CD4-positive, alpha-beta T cell (primary cell): ENCODE measurements at places on chromosomes 11 and 22. TPM values are rescaled to one million over a fixed set of nuclear protein-coding genes. Genes with fewer than 3 reads are reported as not detected.

DNA sequence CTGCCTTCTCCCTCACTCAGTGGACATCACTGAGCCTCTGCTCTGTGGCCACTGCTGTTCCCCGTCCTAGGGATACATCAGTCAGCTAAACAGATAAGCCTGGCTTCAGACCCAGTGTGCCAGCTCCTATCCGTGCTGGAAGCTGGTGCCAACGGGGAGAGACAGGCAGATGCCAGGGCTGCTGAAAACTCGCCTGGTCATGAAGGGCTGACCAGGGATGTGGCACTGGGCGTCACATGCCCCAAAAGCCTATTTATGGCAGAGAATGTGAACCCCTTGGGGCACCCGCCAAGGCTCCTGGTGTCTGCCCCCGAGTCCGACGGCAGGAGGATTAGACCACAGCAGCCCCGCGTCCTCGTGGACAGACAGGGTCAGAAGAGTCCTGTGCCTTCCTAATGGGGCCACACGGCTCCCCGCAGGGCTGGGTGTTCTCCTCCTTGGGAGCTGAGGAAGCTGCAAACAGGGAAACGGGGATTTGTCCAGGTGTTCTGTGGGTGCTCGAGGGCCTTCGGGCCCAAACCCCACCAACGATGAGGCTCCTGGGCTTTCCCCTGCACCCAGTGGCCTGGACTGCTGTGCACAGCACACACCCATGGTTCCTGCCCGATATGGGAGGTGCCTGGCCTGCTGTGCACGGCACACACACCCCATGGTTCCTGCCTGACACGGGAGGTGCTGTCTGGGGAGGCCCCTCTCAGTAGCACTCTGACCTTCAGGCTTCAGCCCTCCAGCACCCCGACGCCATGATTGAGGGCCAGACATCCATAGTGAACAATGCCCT lies 19.9 kb downstream of the ANO1 start:
- H3K4me3 ChIP-seq, result no peak overlapping the region
- H3K27ac ChIP-seq, result no peak overlapping the region
- H3K27me3 ChIP-seq, result no peaks in the 10 kb centered on the region
- H3K36me3 ChIP-seq, result no peaks in the 10 kb centered on the region

- H3K27me3 ChIP-seq, result no peaks in the 10 kb centered on the region
- no peak overlapping the region for H3K4me3 ChIP-seq
- peaks cover 23% of the 10 kb centered on the region for H3K36me3 ChIP-seq
- peaks cover 11% of the 10 kb centered on the region for H3K4me1 ChIP-seq
- H3K27ac ChIP-seq, result no peak overlapping the region
Observed at GRCh38 chr11:116890193-116890592, 52.8 kb upstream of the APOA1 start.

DNA sequence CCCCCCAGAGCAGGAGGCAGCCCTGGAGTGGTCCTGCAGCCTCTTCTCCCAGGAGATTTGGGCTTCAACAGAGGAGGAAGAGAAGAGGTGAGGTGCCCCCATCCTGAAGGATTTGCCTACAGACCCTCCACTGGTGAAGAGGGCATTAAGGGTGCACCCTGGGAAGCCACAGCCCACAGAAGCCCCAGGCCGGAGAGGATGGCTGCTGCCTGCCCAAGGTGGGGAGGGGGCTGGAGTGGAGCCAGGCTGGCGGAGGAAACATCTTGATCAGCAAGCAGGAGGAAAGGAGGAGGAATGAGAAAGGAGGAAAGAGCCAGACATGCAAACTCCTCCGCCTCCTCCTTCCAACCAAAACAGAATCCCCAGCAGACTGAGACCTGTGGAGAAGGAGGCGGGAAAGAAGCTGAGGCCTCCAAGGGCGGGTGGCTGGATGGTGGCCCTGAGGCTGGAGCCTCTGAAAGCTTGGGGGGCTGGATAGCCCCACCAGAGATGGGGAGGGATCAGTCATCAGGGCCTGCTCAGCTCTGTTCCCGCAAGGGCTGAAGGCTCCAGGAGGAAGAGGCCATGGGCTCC lies 31.3 kb downstream of the ARRB1 start:
- H3K4me3 ChIP-seq, result no peak overlapping the region
- peaks cover 29% of the 10 kb centered on the region for H3K4me1 ChIP-seq
- H3K36me3 ChIP-seq, result peaks cover 4% of the 10 kb centered on the region

DNA sequence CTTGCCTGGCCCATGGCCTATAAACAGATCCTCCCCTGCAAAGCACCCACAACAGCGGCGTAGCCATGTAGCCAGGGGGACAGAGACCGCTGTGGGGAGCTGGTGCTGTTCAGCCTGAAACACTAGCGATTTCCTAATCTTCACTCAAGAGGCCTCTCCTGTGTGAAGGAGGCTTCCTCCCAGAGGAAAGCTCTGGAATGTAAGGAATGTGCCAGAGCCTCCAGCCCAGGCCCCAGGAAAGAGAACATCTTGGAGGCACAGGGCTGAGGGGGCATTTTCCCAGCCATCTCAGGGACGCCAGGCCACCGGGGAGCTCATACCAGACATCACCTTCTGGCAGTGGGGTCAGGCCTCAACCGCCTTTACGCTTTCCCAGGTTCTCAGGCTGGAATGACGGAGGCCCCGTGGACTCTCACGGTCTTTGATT lies 24.0 kb downstream of the MIAT start:
- no peaks in the 10 kb centered on the region for H3K27me3 ChIP-seq
- no peak for DNase-seq
- peaks cover 52% of the 10 kb centered on the region for H3K4me1 ChIP-seq
- no peak overlapping the region for H3K4me3 ChIP-seq

- H3K4me3 ChIP-seq, result no peak overlapping the region
- no peaks in the 10 kb centered on the region for H3K27me3 ChIP-seq
- H3K36me3 ChIP-seq, result peaks cover 36% of the 10 kb centered on the region
- DNase-seq, result no peak
- H3K4me1 ChIP-seq, result peaks cover 24% of the 10 kb centered on the region
- H3K27ac ChIP-seq, result no peak overlapping the region
Observed at GRCh38 chr11:47236482-47236881, 12.1 kb downstream of the ACP2 start.

DNA sequence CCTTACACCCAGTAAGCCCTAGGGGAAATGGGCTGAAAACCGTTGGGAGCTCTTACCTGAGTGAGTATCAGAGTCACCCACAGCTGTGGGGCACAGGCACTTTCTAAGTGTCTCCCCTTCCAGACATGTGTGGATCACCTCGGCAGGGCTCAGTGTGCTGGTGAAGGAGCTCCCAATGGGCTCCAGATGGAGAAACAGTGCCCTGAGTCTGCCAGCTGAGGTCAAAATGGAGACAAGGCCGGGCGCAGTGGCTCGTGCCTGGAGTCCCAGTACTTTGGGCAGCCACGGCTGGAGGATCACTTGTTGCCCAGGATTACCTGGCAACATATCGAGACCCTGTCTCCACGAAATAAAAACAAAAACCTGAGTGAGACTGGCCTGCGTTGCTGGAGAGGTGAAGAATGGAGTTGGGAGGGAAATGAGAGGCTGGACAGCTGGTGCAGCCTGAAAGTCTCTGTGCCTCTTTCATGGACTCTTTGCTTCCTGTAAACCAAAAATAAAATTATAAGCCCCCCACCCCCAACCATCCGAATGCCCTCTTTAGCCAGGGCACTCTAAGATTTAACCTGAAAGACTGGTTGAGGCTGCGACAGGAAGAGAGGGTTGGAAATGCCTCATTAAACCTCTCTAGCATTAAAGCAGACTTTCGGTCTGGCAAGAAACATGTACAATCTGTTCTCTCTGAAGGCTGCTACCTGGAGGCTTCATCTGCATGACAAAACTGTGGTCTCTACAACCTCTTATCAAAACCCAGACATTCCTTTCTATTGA lies 111.8 kb downstream of the SNX19 start:
- H3K36me3 ChIP-seq, result no peaks in the 10 kb centered on the region
- peaks cover 3% of the 10 kb centered on the region for H3K27me3 ChIP-seq
- no peaks in the 10 kb centered on the region for H3K4me1 ChIP-seq

- H3K4me3 ChIP-seq, result no peak overlapping the region
- H3K36me3 ChIP-seq, result no peaks in the 10 kb centered on the region
- no peaks in the 10 kb centered on the region for H3K27me3 ChIP-seq
- DNase-seq, result no peak
- peaks cover 25% of the 10 kb centered on the region for H3K4me1 ChIP-seq
- no peak overlapping the region for H3K27ac ChIP-seq
Observed at GRCh38 chr22:50317178-50317577, 9.6 kb downstream of the DENND6B start.

DNA sequence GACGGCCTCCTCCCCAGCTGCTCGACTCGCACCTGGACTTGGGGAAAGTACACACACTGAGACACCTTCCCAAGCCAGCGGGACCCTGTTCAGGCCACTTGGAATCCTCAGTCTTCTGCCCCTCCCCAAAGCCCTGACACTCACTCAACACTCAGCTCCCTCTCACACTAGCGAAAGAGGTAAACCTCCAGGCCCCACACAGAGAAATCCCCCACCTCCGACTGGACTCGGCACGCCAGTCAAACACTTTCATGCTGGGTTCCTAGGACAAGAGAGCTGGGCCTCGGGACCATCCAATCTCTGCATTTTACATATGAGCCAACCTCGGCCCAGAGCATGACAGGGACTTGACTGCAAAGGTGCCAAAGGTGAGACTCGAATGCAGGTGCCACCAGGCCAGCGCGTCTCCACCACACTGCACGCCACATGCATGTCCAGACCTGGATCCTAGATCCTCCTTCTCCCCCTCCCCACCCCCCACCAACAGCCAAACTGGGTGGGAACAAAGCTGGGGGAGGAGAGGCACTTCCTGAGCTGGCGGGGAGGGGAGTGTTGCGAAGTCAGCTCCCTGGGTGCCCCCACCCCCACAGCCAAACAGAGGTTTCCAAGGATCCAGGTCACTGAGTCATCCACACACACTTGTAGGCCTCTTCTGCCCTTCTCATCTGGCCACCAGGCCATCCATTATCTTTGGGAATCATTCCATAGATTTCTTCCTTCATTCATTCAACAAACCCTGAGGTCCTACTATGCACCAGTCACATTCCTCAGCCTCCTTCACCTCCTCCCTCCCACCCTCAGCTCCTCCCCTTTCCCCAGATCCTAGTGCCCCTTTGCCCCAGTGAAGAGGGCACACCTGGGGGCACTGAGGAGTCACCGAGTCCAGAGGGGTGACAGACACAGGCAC lies 10.7 kb upstream of the CD5 start:
- no peaks in the 10 kb centered on the region for H3K36me3 ChIP-seq
- no peaks in the 10 kb centered on the region for H3K27me3 ChIP-seq
- no peak for DNase-seq
- H3K4me1 ChIP-seq, result peaks cover 50% of the 10 kb centered on the region
- H3K4me3 ChIP-seq, result peak overlapping the region; percentile 28

DNA sequence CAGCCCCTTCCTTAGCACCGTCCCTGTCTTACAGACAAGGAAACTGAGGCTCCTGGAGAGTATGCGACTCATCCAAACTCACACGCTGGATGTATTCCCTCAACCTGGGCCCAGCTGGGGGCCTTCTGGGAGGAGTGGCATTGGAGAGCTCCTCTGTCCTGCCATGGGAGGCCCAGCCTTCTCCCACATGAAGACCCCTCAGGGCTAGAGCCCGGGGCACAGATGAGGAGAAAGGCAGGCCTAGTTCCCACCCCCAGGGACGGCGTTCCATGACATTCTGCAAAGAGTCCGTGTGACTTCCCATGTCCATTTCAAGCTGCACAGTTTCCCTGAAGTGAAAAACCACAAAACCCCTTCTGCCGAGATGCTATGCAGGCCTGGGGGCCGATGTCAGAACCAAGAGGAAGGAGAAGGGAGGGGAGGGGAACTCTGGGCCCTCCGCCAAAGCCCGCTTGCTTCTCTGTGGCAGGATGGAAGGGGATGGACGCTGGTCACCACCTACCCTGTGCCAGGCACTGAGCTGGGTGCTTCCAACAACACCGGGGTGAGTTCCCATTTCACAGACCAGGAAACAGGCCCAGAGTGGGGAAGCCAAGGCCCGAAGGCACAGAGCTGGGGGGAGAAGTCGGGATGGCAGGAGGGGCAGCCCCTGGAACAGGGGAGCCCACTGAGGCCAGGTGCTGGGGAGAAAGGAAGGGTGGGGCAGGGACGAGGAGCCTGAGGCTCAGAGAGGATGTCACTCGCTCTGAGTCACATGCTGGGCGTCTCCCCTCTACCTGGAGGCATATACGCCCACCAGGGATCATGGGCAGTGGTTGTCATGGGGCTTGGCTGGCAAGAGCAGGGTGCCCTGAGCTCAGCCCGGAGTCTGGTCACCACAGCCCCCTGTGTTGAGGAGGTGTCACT lies 15.7 kb downstream of the RAC2 start:
- H3K27me3 ChIP-seq, result no peaks in the 10 kb centered on the region
- peaks cover 97% of the 10 kb centered on the region for H3K4me1 ChIP-seq
- H3K36me3 ChIP-seq, result peaks cover 91% of the 10 kb centered on the region
- peak overlapping the region; percentile 97 for H3K27ac ChIP-seq
- peak; percentile 64 for DNase-seq

- H3K36me3 ChIP-seq, result peaks cover 15% of the 10 kb centered on the region
- no peaks in the 10 kb centered on the region for H3K27me3 ChIP-seq
- H3K4me1 ChIP-seq, result peaks cover 87% of the 10 kb centered on the region
- H3K27ac ChIP-seq, result peak overlapping the region; percentile 80
- peak overlapping the region; percentile 35 for H3K4me3 ChIP-seq
- peak; percentile 79 for DNase-seq
Observed at GRCh38 chr11:66081505-66081904, 11.4 kb downstream of the PACS1 start.

DNA sequence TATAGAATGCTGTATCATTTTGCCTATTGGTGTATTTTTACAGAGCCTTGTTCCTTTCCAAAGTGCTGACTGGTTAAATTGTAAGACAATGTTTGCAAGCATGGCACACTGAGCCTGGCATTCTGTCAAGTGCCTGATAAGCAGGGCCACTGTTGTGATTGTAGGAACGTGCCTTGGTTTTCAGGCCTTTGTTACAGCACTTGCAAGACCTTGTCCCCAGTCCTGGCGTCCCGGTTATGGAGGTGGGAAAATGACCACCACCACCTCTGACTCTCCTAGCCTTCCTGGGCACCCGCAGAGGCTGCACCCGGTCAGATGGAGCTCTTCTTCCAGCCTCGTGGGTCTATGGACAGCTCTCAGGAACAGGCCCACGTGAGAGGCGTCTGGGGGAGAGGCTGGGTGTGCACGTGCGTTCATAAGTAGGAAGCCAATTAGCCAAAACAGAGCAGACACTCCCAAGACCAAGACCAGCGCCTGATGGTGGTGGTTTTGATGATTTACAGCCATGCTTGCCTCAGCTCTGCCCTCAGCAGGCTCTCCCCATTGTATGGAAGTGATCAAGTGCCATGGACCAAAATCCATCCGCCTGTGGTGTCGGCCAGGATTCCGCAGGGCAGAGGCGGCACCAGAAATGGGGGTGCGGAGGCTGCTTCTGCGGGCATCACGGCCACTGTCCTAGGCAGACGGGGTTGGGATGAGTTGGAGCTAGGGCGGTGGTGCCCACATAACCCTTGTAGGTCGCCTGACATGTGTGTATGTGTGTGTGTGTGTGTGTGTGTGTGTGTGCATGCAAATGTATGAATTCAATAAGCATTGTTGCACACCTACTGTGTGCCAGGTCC lies 89.8 kb downstream of the RTL6 start:
- no peaks in the 10 kb centered on the region for H3K36me3 ChIP-seq
- H3K4me3 ChIP-seq, result no peak overlapping the region
- H3K27me3 ChIP-seq, result no peaks in the 10 kb centered on the region
- DNase-seq, result no peak
- H3K27ac ChIP-seq, result no peak overlapping the region

HOATZ gene
- total RNA-seq, result not detected

CTSW gene
- 21.6 TPM for total RNA-seq

NRXN2 gene
- 0.31 TPM for total RNA-seq

MRPL48 gene
- total RNA-seq, result 9.5 TPM

MYEOV gene
- not detected for total RNA-seq

TMEM191B gene
- total RNA-seq, result 12.7 TPM

OR10A2 gene
- total RNA-seq, result not detected

MACROD1 gene
- total RNA-seq, result 6.3 TPM
